ENCODE measurements at places on chromosomes 2 and 18. TPM values are rescaled to one million over a fixed set of nuclear protein-coding genes. Genes with fewer than 3 reads are reported as not detected.

Gene GPR75
- total RNA-seq = 0.75 TPM

DNA sequence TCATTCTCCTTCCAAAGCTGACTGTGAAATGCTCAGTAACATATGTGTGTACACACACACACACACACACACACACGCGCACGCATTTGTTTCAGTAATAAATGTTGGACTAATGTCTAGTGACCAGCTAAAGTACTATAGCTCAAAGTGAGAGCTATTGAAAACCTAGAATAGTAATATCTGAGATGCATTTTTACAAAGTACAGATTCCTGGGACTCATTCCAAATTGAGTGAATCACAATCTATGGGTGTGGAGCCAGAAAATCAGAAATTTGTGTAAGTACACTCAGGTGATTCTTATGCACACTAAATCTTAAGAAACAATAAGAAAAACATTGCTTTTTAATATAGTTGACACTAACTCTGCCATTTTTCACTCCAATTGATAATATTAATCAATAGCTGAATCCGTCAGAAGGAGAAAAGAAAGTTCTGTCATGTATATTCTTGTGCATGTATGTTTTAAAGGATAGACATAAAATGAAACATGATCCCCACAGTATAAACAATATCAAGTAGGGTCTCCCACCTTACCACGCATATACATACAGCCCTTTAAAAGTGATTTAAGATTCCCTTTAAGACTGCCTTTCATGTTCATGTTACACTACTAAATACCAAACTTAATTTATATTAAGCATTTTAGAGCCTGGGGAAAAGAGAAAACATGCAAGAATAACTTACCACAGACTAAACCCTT lies 123.5 kb downstream of the ATAD2B start:
- peak; percentile 33 for DNase-seq

- no peak for DNase-seq
These were observed 71.1 kb upstream of the MAPRE2 start for GRCh38 chr18:34970106-34970505.

Gene ABCA12
- not detected for total RNA-seq

GRCh38 chr2:105626212-105626965 lies 118.3 kb upstream of the NCK2 start:
- no peak for DNase-seq

Gene AMER3
- total RNA-seq = 0.09 TPM

DNA sequence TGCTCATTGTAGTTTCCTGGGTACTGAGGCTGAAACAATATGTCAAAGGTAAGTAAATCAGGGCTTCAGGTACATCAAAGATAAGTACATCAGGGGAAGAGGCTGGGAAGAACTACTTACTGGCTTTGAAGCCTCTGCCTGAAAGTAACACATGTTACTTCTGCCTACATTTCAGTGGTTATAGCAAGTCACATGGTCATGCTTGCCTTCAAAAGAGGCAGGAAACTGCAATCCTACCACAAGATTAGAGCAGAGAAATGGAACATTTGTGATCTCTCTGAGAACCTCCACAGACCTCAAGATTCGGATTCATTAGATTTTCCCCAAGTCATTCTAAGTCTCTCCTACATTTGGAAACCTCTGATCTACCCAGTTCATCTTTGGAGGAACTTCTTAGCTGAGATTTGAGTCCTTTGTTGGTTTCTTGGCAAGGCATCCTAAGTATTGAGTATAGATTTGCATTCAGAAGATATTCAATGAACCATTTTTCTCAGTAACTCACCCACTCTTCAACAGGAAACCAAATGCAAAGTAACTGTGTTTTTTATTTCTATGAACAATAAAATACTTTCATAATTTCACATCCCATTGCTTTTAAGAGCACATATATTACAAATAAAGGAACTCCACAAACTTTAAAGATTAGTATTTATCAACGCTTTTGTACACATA lies 48.5 kb upstream of the CCDC195 start:
- DNase-seq = no peak

- no peak for DNase-seq
These were observed 30.4 kb upstream of the KLHL29 start for GRCh38 chr2:23354554-23354953.

GRCh38 chr2:33008716-33009115 lies 62.0 kb downstream of the LTBP1 start:
- no peak for DNase-seq

DNA sequence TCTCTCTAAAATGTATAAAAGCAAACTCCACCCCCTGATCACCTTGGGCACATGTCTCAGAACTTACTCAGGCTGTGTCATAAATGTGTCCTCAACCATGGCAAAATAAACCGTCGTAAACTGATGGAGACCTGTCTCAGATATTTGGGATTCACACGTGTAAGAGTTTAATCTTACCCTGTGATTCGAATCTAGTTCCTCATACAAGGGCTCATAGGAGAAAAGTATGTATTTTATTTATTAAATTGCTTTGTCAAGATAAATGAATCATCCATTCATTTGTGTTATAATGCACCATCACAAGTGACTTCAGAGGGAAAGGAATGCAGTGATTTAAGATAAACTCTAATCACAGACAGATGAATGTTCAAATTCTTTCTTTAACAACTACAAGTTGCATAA lies 712.5 kb upstream of the LRATD1 start:
- no peak for DNase-seq

DNA sequence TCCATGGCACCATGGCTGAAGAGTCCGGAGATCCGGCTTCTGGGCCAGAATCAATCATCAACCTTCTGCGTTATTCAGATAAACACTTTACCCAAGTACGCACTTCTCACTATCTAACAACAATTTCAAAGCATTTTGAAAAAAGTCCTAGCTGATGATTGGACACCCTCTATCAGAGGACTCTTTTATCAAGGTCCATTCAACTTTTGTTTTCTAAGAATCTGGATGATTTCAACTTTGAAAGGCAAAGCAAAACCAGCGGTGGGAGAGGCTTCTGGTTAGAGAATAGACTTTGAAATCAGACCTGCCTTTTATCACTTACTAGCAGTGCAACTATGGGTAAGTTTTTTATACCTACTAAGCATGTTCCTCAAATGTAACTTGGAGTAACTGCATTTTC lies 293.6 kb upstream of the TNP1 start:
- no peak for DNase-seq

- DNase-seq = no peak
These were observed 45.2 kb downstream of the TMEM131 start for GRCh38 chr2:97950329-97951154.

Gene SOWAHC
- 5.4 TPM for total RNA-seq

Gene BMP10
- total RNA-seq = not detected

DNA sequence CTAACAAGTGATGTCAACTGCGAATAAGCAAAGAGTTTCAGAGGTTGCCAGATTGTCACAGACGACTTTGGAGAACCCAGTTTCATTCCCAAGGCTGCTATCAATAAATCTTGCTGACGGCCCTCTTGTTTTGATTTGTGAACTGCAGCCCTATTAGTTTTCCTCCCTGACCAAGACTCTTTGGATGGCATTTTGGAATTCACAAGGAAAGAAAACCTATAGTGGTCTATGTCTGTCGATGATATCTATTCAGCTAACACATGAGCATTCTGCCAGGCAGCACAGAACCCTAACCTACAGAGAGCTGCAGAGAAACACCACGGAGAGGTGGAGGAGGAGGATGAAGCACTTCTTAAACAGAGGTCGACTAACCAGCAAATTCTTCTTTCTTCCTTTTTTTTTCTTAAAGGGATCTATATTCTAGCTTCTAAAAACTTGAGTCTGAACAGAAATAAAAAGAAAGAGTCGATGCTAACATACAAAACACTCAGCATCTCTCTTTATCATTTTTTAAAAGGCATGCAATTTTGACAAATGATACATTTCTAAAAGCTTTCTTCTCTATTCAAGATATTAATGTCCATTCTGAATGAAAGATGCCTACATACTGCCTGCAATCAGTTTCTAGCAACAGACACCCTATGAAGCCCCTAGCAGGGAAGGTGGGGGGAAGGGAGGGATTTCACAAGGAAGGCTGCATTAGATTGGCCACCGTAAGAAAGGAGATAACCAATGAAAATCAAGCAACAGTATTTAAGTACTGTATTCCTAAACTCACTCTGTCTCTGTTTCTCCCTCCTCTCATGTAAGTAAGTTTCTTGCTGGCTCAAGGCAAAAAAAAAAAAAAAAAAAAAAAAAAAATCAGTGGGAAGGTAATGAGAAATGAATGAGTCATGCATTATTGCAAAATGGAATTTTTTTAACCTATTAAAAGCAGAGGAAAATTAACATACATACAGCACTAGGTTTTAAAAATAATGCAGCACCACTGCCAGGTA lies 83.0 kb upstream of the CHRNA1 start:
- peak; percentile 94 for DNase-seq

Gene CAVIN2
- total RNA-seq = 34.9 TPM

DNA sequence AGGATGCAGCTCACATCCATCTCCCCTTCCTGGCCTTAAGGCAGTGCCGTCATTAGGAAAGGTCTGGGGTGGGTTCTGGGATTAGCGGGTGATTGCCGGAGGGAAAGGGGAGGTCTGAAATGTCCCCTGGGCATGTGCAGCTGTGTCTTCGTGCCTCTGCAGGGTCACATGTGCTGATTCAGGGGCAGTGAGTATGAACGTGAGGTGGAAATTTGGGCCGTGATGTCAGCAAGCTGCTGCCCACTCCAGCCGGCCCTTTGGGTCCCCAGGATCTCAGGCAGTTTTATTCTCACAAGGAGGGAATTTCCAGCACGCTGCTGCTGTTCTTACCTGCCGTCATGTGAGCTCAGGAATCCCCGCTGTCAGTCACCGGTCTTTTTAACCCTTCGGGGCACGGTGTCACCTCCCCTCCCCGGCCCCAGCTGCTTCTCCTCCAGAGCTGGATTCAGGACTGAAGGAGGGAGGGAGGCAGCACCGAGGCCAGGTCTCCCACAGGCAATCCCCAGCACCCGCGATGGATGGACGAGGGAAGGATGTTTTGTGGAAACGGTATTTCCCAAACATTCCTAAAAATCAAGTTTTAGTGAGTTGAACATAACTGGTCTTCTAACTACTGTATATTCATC lies 23.5 kb downstream of the GPR35 start:
- DNase-seq = peak; percentile 15

Measured in muscle of leg (tissue), 16 donors.